ENCODE measurements at places on chromosomes 3 and 15. TPM values are rescaled to one million over a fixed set of nuclear protein-coding genes. Genes with fewer than 3 reads are reported as not detected.

IGSF10 gene
- not detected for total RNA-seq

CP gene
- total RNA-seq, result not detected

RBM15B gene
- total RNA-seq, result 29.5 TPM

LINGO1 gene
- 0.07 TPM for total RNA-seq

ATP10A gene
- not detected for total RNA-seq

ATR gene
- total RNA-seq, result 29.3 TPM

BLM gene
- total RNA-seq, result 16.7 TPM

SLC12A1 gene
- total RNA-seq, result not detected

CMTM8 gene
- 1.8 TPM for total RNA-seq

ERICH6 gene
- total RNA-seq, result not detected

FGF12 gene
- not detected for total RNA-seq

SPSB4 gene
- total RNA-seq, result not detected

SCN11A gene
- not detected for total RNA-seq

GOLGA8S gene
- 0.04 TPM for total RNA-seq

PLA2G4E gene
- total RNA-seq, result 0.14 TPM

MORC1 gene
- not detected for total RNA-seq

THPO gene
- total RNA-seq, result not detected

SLC2A2 gene
- total RNA-seq, result not detected

ABHD10 gene
- 26.2 TPM for total RNA-seq

MYLK gene
- 3.5 TPM for total RNA-seq

SLC12A6 gene
- 6.9 TPM for total RNA-seq

SLC22A13 gene
- 0.21 TPM for total RNA-seq

CHRM5 gene
- not detected for total RNA-seq

Data from foreskin keratinocyte (primary cell).